ENCODE measurements at places on chromosomes 2 and 18.
A peak's percentile ranks its signal among the peaks of the same experiment; 100 is the strongest.

DNA sequence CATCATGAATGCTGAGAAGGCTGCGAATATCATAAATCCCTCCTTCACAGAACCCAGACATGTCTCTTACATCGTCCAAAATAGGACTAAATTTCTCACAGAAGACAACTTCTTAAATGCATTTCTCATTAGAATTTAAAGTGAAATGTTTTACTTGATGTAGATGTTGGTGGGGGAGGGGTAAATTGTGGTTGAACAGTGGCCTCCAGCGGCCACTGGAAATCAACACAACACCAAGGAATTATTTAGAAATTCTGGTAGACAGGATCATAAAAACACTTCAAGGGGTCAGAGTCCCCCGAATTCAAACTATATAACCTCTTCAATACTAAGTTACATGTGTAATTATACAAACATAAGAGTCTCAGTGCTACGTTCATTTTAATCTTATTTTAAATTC is 135.9 kb downstream of the ABCA12 start:
- peak; percentile 7 for DNase-seq

DNA sequence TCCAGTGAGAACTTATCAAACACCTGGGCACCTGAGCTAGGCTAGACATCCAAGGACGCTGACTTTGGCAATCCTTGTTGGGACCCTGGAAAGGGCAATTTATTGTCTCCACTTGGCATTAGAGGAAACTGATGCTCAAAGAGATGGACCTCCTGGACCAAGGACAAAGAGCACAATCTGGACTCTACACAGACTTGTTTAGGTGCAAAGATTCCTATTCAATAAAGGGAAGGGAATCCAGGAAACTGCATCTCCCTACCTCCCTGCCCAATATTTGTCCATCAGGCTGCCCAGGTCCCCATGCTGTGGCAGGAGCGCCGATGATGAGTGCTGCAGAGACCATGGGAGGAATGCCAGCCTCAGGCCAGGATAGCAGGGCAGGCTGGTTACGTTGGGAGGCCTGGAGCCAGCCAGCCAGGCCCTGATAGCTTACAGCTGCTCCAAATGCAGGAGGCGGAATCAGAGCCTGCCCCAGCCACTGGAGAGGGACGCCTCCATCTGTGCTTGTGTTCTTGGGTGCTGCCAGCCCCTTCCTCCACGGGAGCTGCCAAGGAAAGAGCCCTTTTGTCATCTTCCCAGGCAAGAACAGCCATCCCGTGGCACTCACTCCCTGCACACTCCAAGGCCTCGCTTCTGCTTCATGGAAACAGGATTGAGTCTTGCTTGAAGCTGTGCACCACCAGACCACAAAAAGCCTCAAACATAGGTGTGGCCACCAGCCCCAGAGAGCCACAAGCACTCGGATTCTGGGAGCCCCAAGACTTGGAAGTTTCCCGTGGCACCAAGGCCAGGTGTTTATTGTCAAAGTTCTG is 60.0 kb downstream of the HS1BP3 start:
- no peak for DNase-seq

GRCh38 chr18:62637807-62638687 is 77.3 kb upstream of the PHLPP1 start:
- no peak for DNase-seq

GRCh38 chr2:40579247-40579646 is 127.4 kb upstream of the SLC8A1 start:
- no peak for DNase-seq

- no peak for DNase-seq
These were observed 68.5 kb upstream of the STK17B start for GRCh38 chr2:196239622-196240587.
